Cardiac atrium fibroblast (primary cell): ENCODE measurements at places on chromosomes 12 and 14. TPM values are rescaled to one million over a fixed set of nuclear protein-coding genes. Genes with fewer than 3 reads are reported as not detected.

The OR6C2 gene
- total RNA-seq = not detected in 2 replicates

The MYH6 gene
- not detected in 2 replicates for total RNA-seq

The SNAPC1 gene
- 16.8 and 19.3 TPM in 2 replicates for total RNA-seq

The DIO2 gene
- 4.0 and 12.5 TPM in 2 replicates for total RNA-seq

The ITGA5 gene
- total RNA-seq = 364 and 402 TPM in 2 replicates
